Activated CD8-positive, alpha-beta memory T cell treated with anti-CD3 and anti-CD28 coated beads for 4 hours (primary cell): ENCODE measurements at places on chromosomes 4 and X.

DNA sequence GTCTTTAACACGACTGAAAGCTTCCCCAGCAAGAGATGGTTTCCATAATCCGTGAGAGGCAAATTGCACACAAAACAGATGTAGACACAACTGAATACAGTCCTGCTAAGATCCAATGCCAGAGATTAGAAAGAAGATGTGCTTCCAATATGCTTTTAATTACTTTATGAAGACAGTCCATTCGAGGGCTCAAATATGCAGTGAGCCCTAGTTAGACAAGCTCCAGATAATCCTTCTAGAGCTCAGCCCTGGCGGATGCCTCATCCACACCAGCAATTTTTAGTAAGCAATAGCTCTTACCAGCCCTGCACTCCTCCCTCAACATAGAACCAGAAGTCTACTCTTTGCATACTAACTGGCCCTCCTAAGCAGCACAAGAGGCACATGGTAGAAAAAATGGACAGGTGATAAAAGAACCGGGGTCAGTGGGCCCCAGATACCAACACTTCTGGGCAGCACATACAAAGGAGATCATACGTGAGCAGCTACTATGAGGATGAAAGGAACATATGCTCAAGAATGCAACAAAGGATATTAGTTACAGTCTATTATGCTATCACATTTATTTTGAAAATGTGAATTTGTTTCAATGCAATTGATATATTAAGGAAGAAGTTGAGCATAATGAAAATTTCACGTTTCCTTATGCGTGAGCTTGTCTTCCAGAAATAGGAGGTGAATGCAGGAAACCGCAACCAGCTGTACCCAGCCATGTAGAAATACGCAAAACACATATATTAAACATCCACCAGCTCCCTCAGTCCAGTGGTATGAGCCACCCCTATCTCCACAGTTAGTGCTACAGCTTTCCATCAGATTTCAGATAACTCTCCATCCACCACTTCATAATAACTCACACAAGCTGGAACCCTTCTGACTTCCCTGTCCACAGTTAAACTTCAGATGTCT lies 34.3 kb downstream of the GPC4 start:
- DNase-seq, result no peak

GRCh38 chr4:184936071-184936470 lies 82.2 kb upstream of the HELT start:
- no peak for DNase-seq

GRCh38 chr4:155964016-155964891 lies 10.6 kb upstream of the CTSO start:
- DNase-seq, result no peak

- no peak for DNase-seq
Measured at GRCh38 chr4:81429031-81429430, 42.7 kb downstream of the RASGEF1B start.

- no peak for DNase-seq
Measured at GRCh38 chr4:125135652-125136051, 179.1 kb upstream of the FAT4 start.
